ENCODE measurements at places on chromosomes 16 and 17.

DNA sequence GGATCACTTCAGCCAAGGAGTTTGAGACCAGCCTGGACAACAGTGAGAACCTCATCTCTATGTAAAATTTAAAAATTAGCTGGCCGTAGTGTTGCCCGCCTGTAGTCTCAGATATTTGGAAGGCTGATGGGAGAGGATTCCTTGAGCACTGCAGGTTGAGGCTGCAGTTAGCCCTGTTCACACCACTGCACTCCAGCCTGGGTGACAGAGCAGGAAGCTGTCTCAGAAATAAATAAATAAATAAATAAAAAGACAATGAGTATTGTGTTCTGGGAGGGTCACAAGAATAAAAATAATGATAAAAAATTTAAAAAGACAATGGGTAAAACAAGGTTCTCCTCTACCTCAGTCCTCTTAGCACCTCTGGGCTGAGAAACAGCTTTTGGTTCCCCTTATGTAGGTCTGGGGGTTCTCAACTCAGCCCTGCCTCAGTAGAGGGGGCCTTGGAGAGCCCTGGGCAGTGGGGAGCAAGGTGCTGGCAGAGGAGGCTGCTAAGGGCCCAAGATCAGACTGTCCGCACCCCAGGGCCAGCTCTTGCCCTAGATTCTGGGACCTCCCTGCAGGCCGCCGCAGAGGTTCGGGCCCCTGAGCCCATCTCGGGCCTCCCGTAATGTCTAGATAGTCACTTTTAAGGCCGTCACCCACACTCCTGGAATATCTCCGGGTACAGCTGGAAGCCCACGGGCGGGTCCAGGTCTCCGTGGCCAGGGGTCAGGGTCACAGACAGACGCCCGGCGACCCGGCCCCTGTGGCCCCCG, 3.4 kb downstream of the ZNF764 start:
- no peak for DNase-seq

GRCh38 chr17:58337600-58338453, 9.2 kb upstream of the TSPOAP1 start:
- no peak for DNase-seq

GRCh38 chr17:2722611-2723010, 11.0 kb upstream of the CLUH start:
- no peak for DNase-seq

- no peak for DNase-seq
Observed at GRCh38 chr16:2769675-2770056, 7.4 kb downstream of the ELOB start.

- no peak for DNase-seq
Observed at GRCh38 chr17:75067856-75068255, 19.9 kb upstream of the SLC16A5 start.

DNA sequence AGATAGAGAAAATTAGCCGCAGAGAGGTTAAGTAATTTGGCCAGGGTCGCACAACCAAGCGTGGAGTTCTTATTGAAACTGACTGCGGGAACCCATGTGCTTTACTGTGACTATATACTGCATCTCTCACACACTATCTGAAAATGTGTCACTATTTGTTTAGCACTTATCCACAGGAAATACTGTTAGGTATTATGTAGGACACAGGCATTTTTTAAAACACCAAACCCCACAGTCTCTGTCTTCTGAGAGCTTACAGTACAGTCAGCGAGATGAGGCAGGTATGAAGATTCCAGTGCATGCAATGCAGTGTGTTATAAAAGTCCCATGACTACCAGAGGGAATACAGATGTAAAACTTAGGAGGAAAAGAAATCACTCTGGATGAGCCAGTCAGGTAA, 11.3 kb downstream of the RBL2 start:
- no peak for DNase-seq

- DNase-seq: no peak
Observed at GRCh38 chr17:10208604-10209193, 10.3 kb upstream of the GAS7 start.

DNA sequence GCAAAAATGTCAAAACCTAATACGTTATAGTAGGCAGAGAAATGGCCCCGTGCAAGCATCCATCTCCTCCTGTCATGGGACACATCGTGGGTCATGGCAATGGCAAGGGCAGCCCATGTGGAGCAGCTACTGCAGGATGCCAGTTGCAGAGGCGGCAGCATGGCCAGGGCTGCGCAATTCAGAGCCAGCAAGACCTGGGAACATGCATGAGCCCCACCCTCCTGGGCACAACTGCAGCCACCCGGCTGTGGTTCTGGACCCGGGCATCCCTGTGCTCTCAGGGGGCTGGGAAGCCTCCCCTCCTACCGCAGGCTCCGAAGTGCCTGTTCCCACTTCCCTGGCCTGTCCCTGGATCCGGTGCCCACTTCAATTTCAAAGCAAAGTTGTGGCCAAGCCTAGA, 203.6 kb downstream of the CPPED1 start:
- no peak for DNase-seq

DNA sequence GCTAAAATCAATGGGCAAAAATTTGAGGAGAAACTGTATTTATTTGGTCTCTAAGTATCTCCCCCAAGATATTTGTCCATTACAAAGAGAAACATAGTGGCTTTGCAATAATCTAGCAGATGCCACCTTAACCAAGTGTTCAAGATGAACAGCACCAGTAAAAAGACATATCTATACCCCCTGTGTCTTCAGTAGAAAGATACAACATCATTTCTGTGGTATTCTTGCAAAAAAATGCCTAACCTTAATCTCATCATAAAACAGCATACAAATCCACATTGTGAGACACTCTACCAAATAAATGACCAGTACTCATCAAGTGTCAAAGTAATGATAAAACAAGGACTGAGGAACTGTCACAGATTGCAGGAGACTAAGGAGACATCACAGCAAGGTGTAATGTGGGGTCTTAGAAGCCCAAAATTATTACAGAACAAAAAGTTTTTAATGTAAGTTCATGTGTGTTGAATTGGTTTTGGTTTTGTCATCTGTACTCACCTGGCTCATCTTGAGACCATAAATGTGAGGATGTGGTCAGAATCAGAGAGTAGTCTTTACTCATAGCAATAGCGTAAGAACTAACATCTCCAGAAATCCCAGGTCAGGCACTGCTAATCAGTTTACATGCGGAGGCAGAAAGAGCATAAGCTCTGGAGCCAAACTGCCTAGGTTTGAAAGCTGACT, 77.2 kb downstream of the AATF start:
- no peak for DNase-seq

DNA sequence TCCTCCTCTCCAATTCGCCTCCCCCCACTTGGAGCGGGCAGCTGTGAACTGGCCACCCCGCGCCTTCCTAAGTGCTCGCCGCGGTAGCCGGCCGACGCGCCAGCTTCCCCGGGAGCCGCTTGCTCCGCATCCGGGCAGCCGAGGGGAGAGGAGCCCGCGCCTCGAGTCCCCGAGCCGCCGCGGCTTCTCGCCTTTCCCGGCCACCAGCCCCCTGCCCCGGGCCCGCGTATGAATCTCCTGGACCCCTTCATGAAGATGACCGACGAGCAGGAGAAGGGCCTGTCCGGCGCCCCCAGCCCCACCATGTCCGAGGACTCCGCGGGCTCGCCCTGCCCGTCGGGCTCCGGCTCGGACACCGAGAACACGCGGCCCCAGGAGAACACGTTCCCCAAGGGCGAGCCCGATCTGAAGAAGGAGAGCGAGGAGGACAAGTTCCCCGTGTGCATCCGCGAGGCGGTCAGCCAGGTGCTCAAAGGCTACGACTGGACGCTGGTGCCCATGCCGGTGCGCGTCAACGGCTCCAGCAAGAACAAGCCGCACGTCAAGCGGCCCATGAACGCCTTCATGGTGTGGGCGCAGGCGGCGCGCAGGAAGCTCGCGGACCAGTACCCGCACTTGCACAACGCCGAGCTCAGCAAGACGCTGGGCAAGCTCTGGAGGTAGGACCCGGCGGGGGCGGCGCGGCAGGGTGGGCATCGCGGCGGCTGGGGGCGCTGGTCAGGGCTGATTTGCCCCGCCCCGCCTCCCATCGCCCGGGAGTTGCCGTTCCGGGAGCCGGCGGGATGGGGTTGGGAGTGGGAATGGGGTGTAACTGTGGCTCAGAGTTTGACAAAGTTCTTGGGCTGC, 567 bp downstream of the SOX9 start:
- DNase-seq: no peak

DNA sequence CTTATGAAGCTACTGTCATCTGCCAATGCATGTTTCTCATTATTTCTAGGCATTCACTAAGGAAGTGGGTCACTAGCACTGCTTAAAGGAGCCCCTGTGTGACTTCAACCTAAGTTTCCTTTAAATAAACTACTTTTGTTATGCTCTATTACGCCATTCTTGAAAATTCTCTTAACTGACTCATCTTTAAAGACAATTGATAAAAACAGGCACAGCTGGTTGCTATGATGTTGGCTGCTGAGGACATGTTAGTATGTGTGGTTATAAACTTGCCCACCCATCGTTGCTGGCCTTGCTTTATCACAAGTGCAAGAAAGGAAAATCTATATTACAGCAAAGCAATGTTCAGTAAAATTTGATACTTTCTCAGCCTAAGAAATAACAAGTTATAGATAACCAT, 75.8 kb upstream of the CNTNAP4 start:
- no peak for DNase-seq

DNA sequence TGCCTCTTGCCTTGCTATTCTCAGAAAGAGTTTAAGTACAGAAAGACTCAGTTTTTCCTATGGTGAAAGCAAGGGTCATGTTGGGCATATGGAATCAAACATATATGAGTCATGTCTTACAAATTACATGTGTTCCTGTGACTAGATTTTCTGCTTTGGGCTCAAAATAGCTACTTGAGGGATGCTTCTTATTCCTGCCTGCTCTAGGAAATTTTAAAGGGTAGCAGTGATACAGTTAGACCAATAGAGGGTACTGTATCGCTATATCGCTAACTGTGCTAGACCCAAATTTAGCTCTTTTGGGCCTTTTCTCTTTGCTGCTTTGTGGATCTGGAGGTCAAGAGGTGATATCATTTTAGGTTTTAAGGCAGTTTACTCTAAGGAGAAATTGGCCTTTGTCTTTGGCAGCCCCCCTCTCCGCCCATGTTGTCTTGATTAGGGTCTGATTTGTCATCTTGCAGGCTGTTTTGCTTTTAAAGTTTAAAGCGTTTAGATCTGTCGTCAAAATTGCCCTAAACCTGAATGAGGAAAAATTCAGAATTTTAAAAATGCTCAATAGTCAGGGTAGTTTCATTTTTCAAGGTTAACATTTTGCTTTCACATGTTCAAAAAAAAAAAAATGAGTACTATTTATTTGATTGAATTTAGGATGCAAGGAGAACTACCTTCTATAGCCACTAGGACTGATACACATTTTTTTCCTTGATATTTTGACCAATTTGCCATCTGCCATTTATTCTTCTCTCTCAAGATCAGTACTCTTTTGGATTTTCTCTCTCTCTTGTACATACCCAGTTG, 8.8 kb downstream of the NFATC3 start:
- no peak for DNase-seq

GRCh38 chr17:3796110-3796821, 4.7 kb downstream of the ITGAE start:
- no peak for DNase-seq

DNA sequence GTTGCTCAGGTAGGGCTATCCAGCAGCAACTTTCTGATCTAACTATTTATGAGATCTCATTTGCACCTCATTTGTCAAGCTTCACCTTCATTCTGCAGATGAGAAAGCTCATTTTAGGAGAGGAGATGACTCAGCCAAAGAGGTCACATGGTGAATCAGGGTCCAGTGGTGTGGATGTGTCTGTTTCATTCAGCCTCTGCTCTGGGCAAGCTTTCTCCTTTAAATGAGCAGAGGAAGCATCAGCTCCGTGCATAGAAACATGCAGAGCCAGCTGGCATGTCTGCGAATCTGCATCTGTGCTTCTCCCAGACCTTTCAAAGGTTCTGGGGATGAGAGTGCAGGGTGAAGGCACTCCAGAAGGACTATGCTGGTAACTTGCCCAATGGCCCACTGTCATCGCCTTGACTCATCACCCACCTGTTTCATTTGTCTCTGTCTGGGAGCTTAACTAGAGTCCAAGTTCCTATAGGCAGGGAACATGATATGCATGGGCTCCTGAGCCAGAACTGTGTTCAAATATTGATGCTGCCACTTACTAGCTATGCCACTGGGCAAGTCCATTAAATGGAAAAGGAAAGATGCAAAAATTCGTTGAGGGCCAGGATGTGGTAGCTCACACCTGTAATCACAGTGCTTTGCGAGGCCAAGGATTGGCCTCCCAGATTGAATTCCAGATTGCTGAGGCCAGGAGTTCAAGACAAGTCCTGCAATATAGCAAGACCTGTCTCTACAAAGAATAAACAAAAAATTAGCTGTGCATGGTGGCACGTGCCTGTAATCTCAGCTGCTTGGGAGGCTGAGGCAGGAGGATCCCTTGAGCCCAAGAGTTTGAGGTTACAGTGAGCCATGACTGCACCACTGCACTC, 67.1 kb upstream of the NLK start:
- no peak for DNase-seq

- DNase-seq: no peak
Observed at GRCh38 chr17:77995146-77995852, 36.8 kb downstream of the TNRC6C start.

GRCh38 chr17:58086953-58087352, 3.7 kb downstream of the DYNLL2 start:
- DNase-seq: no peak

DNA sequence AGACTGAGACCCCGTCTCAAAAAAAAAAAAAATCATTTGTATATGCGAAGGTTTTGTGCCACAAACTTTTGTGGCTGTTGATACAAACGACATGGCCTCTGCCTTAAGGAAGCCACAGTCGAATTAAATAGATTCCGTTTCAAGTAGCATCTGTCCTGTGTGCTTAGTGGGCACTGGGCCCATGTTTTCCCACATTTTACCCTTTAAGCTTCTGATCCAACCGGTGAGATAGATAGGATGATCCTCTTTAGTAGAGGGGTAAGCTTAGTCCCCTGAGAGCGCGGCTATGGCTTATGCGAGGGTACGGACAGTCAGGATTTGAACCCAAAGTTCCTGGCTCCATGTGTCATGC, 776 bp upstream of the TMEM219 start:
- no peak for DNase-seq

- DNase-seq: no peak
Observed at GRCh38 chr16:2778630-2778958, 1.5 kb upstream of the ELOB start.

DNA sequence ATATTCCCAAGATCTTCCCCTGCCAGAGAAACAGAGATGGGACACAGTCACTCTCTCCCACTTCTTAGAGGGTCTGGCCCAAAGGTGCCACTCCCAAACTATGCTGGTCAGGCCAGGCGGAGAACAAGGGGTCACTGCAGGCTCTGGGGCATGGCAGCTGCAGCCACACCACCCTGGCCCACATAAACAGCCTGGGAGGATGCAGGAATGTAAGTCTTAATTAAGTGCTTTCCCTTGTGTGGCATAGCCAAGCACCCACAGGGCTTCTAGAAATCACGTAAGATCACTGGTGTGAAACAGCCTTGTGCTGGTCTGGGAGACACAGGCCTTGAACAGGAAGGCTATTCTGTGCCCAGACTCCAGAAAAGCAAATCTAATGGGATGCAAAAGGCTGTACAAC, 31.5 kb downstream of the ABCC12 start:
- DNase-seq: no peak

GRCh38 chr16:6374821-6375220, 957.8 kb upstream of the RBFOX1 start:
- no peak for DNase-seq

Measured in NCI-H2107 (cell line).